ENCODE measurements at places on chromosomes 13 and 19.

GRCh38 chr13:59846845-59847620, 316.7 kb downstream of the DIAPH3 start:
- DNase-seq, result no peak

- DNase-seq, result no peak
Observed at GRCh38 chr13:50208826-50209335, 193.6 kb downstream of the KCNRG start.

DNA sequence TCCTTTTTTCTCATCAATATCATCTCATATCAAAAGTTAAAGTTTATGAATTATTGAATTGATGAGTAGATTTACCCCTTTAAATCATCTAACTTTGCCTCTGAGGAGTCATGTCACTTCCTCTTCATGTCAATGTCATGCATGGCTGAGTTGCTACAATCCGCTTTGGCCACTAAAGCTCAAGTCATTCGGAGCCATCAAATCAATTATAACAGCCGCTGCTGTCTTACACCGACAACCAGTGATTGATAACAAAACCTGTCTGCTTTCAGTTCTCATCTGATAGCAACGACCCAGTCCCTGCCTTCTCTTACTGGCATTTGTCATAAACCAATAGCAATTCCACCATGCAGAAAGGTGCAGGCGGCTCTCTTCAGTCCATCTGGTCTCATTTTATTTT, 429.3 kb downstream of the DIAPH3 start:
- peak; percentile 62 for DNase-seq

DNA sequence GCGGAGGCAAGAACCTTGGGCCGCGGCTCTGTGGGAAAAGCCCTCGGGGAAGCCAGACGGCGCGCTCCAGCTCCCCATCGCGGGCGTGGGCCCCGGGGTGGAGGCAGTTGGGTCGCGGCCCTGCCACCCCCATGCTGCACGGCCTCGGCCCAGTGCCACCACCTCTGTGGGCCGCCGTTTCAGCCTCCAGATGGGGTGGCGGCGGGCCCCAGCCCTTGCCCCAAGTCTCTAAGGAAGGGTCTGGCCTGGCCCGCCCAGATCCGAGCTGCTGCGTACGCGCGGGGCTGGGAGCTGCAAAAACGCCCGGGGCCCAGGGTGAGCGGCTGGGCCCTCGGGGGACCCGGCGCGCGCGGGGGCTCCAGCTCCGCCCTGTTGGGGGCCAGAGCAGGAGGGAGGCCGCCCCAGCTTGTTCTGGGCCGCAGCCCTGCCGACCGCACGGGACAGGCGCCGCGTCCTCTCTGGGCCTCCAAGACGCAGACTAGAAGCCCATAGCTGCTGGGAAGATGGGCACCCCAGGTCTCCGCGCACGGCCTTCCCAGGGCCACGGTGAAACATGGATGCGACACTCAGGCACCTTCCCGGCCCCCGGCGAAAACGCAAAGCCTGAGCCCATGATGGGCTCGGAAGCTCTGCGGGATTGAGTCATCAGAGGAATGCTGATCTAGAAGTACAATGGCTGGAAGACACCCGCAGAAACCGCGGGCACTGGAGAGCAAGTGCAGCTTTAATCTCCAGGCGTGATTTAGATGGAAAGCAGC, 110.1 kb downstream of the KCTD15 start:
- DNase-seq, result no peak

DNA sequence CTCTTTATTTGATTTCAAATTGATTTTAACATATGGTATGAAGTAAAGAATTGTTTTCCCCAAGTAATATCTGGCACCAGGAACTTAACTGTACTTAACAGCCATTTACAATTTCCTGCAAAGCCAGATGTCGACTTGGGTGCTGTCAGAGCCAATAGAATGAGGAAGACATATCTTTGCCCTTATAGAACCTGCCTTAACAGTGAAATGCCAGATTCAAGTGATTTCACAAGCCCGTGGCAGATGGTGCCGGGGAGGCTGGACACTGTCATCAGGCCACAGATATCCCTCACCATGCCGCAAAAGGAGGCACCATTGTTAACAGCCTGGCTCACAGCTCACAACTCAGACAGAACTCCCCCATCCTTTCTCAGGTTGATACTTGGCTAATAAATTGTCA, 48.7 kb downstream of the ESD start:
- no peak for DNase-seq

DNA sequence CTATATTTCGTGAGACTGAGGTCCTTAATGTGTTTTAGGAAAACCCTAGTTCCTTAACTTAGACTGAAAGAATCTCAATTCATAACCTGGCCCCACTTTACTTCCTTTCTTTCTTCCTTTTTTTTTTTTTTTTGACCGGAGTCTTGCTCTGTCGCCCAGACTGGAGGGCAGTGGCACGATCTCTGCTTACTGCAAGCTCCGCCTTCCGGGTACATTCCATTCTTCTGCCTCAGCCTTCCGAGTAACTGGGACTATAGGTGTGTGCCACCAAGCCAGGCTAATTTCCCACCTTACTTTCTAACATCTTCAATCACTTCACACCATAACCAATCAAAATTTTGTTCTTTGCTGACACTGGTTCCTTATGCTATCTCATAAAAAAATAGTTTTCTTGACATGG, 2097.0 kb downstream of the PCDH9 start:
- DNase-seq, result no peak

GRCh38 chr13:77138813-77139212, 111.9 kb upstream of the FBXL3 start:
- DNase-seq, result no peak

DNA sequence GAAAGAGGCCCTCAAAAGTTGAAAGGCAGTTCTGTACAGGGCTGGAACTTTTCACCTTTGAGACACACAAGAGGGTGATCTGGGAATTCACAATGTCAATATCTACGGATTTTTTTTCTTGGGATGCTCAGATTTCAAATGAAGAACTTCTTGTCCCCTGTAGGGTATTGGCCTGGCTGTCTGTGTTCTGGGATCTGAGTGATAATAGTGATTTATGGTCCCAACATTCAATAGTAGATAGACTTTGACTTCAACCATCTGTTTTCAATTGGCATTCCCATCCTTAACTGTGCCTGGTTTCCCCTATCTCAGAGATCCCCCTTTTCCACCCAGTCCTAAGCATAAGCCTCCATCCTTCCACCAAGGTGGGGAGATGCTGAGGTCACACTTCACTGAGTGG, 274.1 kb downstream of the COG6 start:
- no peak for DNase-seq

DNA sequence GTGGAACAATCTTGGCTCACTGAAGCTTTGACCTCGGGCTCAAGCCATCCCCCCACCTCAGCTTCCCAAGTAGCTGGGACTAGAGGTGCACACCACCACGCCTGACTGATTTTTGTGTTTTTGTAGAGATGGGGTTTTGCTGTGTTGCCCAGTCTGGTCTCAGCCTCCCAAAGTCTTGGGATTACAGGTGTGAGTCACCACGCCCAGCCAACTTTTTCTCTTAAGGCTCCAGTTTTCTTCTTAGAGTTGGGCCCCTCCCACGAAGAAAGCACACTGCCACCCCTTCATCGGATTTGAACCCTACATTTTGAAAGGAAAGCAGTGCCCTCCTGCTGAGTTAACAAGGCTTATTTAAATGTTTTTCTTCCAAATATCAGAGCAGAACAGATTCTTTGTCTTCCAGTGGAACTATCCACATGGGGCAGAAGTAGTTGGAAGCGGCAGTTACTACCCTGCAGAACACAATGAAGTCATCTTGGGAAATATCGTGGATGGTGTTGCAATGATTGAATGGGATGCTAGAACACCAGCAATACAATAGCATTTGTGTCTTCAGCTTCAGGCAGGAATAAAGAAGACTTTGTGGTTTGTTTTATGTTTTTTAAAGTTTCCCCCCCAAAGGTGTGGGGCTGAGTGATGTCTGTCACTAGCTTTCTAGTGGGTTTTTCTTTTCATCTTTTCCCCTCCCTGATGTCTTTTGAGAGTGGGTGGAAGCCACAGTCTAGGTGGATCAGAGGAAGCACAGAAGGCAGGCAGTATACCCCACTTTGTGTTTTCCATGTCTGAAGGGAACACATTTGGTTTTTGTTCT, 8.9 kb downstream of the ACTN4 start:
- peak; percentile 37 for DNase-seq

GRCh38 chr19:6099599-6099998, 10.7 kb downstream of the RFX2 start:
- DNase-seq, result no peak

DNA sequence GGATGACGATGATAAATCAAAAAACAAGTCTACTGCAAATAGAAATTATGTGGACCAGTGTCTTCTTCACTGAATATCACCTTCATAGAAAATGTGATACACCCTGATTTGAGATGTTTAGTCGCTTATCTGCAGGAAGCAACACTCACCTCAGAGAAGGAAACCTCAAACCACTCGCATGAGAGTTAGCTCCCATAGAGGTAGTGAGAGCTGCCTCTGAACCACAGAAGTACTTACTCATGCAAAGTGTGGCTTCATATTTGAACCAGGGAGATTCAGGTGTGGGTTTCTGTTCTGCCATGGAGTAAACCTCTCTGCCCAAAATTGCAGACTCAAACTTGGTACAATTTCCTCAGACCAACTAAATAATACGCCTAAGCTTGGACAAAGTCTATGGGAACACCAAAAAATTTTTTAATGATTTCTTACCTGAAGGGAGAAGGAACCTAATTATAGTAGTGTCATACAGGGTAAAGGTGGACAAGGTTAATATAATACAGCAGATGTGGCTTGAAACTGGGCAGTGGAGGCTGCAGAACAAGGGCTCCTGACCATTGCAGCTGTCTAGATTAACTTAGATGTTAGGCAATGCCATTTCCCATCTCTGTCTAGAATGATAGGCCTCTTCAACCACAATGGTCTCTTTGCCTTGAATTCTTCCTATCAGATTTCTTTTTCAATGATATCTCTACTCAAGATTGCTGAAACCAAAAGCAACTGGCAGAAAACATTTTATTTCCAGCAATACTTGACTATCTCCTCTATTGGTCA, 29.6 kb upstream of the RCBTB2 start:
- DNase-seq, result peak; percentile 97

- DNase-seq, result no peak
Observed at GRCh38 chr13:100473087-100473486, 115.5 kb downstream of the GGACT start.

GRCh38 chr19:30153326-30154210, 211.5 kb downstream of the URI1 start:
- no peak for DNase-seq

DNA sequence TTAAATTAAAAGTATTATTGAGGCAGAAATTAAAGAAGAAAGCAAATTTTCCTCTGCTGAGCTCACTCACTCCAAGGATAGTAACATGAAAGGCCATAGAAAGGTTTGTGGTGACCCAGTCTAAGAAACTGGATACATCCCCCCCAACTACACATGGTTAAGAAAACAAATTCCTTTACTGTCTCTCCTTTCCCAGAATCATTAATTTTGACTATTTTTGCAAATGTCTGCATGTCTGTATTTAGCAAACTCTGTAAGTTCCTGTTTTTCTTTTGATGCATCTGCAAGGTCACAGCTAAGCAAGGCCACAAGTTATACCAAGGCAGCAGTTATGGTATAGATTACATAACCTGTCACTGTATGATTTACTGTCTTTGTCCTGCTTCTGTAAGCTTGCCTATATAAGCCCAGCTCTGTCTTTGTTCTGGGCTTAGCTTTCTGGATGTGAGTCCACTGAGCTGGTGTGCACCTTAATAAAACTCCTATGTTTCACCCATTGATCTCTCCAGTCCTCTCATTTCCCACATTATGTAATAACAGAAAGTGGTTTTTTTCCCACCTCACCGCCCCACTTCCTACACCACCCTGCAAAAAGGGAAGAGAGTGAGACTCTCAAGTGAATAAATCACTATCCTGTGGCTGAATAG, 8.5 kb upstream of the ZNF83 start:
- DNase-seq, result no peak

- no peak for DNase-seq
Observed at GRCh38 chr13:48573213-48574007, 40.5 kb upstream of the RCBTB2 start.

DNA sequence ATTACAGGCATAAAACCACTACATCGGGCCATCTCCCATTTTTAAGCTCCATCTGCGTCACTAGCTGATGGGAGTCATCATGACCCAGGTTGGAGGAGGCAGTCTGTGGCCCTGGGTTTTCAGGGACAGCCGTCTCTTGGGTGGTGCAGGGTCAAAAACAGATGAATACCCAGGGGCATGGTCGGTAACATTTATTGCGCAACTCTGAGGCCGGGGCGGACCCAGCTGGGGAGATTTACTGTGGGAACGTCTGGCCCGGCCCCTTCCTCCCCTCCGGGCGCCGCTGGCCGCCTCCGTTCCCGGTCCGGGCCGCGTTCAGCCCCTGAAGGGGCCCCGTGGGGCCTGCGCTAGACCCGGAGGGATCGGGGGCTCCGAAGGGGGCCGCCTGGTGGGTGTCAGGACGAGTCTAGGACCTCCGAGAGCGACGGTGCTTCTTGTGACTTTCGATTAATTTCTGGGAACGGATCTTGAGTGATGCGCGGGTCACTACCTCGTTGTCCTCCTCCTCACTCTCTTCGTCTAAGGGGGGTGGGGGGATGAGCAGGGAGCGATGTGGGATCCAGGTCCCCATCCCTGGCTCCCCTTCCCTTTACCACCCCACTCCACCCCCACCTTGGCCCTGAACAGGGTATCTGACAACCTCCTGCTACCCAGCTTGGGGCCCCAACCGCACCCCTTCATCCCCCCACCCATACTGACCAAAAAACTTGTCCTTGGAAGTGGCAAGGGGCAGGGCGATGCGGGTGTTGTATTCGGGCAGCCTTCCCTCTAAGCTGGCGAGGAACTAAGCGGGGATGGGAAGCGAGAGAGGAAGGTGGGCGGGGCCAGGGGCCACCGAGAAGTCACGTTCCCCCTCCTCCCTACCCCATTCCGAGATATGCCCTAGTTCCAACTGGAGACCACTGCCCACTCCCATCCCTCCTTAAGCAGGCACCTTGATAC, 1.6 kb upstream of the RGL3 start:
- no peak for DNase-seq

GRCh38 chr19:55391191-55391670, 5.5 kb downstream of the RPL28 start:
- DNase-seq, result no peak

- DNase-seq, result no peak
Observed at GRCh38 chr19:41276231-41276630, 12.1 kb downstream of the HNRNPUL1 start.

GRCh38 chr13:29458419-29458818, 137.1 kb downstream of the SLC7A1 start:
- no peak for DNase-seq

- DNase-seq, result no peak
Observed at GRCh38 chr13:101917475-101917810, 465.0 kb downstream of the ITGBL1 start.

GRCh38 chr13:49213997-49214916, 5.9 kb upstream of the MLNR start:
- DNase-seq, result no peak
